ENCODE measurements at places on chromosomes 6 and 20.

DNA sequence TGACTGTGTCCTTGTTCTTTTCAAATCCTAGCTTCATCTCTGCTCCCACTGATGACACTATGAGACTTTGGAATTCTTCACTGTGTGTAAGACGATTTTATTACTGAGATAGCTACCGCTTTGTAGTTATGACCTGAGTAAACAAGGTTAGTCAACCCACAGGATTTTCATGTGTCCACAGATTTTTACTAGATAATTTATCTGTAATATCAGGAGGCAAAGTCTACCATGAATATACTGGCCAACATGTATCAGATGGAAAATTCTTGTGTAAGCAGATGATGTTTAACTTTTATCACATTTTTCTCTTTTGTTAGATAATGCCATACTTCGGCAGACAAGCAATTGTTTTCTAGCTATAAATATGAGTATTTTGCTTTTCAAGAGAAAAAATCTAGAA, 119.8 kb downstream of the SGK1 start:
- no peak for DNase-seq

GRCh38 chr6:44558024-44558831, 170.7 kb downstream of the CDC5L start:
- no peak for DNase-seq

DNA sequence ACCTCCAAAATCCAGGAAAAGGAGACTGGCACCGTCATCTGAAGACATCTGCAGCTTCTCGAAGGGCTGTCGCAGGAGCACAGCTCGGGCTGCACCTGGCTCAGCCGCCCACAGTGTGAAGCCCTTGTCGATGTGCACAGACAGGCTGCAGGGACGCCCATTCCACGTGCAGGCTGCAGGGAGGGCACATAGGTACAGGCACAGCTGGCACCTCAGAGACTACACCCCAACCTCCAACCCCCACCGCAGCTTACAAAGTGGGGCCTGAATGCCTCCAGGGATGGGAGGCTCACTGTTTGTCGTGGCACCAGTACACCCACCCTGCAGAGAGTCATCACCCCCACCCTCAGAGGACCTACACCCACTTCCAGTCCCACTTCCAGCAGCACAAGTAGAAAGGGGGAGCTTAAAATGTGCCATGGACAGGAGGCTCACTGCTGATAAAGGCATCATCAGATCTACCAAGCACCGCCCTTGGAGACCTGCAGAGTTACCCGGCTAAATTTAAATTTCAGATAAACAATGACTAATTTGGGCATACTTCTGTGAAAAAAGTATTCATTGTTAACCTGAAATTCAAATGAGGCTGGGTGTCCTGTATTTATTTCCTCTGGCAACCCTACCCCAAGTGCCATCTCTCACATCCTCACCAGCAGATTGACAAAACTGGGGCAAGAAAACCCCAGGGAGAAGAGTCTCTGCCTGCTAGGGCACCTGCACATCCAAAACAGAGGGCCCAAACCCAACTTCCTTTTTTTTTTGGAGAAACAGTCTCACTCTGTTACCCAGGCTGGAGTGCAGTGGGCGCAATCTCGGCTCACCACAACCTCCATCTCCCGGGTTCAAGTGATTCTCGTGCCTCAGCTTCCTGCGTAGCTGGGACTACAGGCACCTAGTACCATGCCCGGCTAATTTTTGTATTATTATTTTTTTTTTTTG, 7.7 kb upstream of the CDK5RAP1 start:
- no peak for DNase-seq

DNA sequence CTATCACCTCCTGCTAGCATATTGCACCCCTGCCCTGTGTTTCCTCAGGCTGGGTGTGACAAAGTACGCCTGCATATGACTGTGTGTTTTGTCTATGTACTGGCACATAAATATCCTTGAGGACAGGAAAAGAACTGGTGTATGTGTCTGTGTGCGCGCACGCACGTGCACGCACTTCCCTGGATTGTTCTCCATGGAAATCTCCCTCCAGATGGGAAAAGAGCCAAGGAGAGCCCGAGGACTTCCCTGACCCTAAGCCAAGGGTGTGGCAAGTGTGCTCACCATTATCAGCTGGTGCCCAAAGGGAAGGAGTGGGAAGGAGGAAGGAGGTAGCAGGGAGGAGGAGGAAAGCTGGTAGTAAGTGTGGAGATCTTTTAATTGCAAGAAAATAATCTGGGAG, 117.6 kb downstream of the HIVEP2 start:
- no peak for DNase-seq

DNA sequence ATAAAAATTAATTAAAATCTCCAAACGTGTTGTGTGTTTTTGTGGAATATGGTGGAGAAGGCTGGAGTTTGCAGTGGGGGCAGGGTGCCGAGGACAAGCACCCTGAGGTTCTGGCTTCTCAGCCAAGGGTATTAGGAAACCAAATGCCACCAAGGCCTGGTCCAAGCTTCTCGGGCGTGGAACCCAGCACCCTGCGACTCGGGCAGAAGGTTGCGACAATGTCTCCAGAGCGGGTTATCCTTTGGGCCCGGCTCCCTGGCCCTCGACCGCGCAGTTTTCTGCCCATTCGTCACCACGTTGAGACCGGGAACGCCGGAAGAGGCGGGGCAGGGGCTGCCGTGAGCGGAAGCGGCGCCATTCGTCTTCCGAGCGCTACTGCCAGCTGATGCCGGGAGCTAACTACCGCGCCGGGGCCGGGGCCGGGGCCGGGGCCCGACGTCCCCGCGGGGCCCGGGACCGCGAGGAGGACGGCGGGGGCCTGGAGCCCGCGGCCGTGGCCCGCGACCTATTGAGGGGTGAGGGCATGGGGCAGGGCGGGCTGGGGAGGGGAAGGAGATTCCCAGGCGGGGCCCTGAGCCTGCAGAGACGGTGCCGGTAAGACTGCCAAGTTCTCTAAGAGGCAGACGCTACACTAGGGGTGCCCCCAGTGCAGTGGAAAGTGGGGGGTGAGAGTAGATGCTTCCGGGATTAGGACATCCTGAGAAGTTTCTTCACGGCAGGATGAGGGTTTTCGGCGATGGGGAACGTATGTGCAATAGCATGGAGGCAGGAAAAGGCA, at the start of gene RRP36:
Gene RRP36, plus strand, starts transcription at position 354 of the 778 bp plus-strand sequence. Its CDS starts 32 bp downstream, at position 386.
- peak; percentile 62 for DNase-seq

DNA sequence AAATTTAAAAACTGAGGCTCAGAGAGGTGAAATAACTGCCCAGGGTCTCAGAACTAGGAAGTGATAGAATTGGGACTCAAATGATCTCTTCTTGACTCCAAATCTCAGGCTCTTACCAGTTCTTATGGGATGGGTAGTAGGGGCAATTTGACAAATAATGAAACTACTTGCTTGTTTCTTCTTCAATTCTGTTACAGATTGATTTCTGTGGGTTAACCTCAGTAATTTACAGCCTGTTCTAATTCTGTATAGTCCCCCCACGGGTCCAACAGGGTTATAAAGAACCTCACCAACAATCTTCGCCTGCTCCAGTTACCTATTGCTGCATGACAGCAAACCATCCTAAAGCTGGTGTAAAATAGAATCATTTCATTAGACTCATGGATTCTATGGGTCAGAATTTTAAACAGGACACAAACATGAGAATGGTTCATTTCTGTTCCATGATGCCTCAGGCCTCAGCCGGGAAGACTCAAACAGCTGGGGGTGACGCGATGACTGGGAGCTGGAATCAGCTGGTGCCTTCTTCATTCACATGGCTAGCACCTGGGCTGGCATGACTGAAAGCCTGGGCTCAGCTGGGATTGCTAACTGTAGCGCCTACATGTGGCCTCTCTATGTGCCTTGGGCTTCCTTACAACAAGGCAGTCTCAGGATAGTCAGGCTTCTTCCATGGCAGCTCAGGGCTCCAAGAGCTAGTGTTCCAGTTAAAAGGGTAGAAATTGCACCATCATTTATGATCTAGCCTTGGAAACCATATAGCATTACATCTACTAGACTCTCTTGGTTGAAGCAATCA, 6.6 kb upstream of the WFDC2 start:
- no peak for DNase-seq

GRCh38 chr6:5108068-5108467, 22.9 kb downstream of the PPP1R3G start:
- DNase-seq = no peak

GRCh38 chr6:109896341-109896740, 81.8 kb upstream of the GPR6 start:
- DNase-seq = peak; percentile 48

GRCh38 chr6:166750108-166750793, 123.2 kb upstream of the RPS6KA2 start:
- peak; percentile 5 for DNase-seq

DNA sequence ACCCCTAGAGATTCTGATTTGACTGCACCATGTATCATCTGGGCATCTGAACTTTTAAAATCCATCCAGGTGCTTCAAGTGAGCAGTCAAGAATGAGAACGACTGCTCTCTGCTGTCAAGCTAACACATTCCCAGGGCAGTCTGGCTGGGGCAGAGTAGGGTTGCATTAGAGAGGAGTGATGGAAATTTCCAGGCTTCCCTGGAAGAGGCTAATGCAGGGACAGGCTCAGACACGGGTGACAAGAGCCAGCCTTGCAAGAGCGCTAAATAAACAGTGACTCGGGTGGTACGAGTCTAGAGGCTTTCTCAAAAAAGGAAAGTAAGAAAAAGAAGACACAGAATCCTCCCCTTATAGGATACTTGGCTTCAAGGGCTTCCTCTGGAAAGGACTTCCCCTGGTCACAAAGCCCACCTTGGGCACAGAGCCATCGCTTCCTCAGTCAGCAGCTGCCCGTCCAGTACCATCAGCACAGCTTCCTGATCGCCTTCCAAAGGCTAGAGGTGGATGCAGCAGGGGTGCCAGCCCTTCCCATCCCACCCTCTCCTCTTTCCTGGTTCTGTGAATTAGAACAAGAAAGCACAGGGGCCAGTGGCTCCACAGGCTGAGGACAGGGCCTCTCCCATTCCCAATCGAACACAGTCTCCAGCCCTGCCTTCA, 177.4 kb upstream of the RREB1 start:
- no peak for DNase-seq

- peak; percentile 38 for DNase-seq
Observed at GRCh38 chr6:158061709-158062461, 80.2 kb downstream of the SYNJ2 start.

GRCh38 chr6:7085911-7086310, 21.9 kb upstream of the RREB1 start:
- peak; percentile 22 for DNase-seq

DNA sequence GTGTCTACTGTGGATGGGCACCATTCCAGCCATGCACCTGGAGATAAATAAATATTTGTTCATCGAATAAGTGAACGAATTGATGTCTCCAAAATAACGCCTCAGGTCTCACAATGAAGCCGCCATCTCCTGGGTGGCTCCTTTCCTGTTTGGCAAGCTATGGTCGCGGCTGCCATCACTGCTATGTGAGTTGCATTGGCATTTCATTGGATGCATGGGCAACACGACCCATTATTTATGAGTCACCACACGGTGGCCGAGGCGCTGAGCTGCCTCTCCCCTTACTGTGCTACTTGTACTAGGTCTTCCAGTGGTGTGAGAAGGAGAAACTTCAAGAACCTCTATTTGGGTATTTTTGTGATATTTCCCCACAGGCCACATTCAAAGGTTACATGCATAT, 21.3 kb upstream of the PDE10A start:
- no peak for DNase-seq

DNA sequence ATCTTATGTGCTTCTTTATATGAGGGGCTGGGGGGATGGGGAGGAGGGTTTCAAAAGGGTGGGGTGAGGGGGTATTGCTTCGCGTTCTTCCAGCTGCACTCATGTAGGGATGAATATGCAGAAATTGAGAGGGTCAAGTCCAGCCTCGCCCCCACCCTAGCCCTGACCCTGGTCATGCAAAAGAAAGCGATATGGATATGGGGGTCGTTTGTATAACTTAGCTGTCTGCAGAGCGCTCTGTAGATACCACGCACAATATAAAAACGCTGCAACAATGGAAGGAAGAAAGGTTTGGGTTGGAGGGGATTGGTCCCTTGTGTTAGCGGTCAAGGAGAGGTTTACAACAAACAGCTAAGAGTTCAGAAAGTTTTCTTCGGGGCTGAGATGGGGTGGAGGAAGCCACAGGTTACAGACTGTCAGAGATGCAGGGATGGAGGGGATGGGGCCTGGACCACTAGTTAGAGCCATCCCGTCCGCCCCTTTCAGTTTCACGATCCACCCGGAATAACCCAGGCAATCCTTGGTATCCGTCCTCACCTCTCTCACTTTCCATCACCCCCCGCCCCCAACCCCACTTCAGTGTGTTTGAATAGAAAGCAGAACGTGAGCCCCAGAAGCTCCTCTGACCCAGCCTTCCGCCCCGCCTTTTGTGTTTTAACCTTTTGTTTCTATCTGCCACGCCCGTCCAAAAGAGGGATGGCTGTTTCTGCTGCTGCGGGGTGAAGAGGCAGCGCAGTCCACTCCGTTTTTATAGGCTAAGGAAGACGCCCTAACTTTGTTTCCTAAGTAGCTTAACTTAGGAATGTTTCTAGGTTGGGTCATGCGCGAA, 73.5 kb downstream of the SOX4 start:
- no peak for DNase-seq

- DNase-seq = no peak
Observed at GRCh38 chr6:96604420-96604819, 41.5 kb downstream of the FHL5 start.

GRCh38 chr20:46311039-46311650, 2.8 kb upstream of the CDH22 start:
- DNase-seq = no peak

DNA sequence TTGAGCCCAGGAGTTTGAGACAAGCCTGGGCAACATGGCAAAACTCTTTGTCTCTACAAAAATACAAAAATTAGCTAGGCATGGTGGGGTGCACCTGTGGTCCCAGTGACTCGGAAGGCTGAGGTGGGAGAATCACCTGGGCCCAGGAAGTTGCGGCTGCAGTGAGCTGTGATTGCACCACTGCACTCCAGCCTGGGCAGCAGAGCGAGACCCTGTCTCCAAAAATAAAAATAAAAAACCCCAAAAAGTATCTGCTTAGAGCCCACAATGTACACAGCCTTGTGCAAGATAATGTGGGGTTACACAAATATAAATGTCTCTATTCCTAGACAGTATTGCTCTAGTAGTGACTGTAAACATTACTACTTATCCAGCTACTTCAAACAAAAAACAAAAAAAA, 5.9 kb downstream of the ESF1 start:
- no peak for DNase-seq

DNA sequence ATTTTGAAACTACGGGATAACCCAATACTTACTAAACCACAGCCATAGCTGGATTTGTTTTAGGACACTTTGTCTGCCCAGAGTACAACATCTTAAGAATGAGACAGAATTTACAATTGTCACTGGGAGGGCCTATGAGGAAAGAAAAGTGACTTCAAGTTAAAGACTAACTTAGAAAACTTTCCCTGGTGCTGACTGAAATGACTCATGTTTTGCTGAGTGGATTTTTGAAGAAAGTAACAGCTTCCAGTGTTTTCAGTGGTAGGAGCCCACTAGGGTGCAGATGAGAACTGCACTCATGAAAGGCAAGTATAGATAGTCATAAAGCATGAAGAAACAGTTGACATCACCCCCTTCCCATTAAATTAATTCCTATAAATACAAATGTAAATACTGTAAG, 988.2 kb upstream of the MAP3K7 start:
- no peak for DNase-seq

DNA sequence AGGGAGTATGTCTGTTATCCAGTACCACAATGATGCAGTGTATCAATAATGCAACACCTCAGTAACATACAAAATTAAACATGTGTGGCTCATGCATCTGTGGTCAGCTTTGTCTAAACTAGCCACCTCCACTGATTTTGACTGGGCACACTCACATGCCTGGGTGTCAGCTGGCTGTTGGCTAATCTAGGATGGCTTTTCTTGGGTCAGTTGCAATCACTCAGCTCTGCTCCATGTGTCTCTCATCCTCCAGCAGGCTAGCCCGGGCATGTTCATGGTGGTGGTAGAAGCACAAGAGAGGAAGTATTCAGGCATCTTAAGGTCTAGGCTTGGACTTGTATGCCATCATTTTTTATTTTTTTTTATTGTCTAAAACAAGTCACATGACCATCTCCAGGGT, 59.3 kb upstream of the JAG1 start:
- peak; percentile 43 for DNase-seq

Data from fibroblast of mammary gland (primary cell).